ENCODE measurements at places on chromosomes 13 and 19.

- DNase-seq, result no peak
Measured at GRCh38 chr13:23050126-23050525, 130.7 kb upstream of the SGCG start.

GRCh38 chr13:84029396-84029795, 147.1 kb upstream of the SLITRK1 start:
- no peak for DNase-seq

GRCh38 chr19:7351861-7352260, 3.1 kb downstream of the ARHGEF18 start:
- DNase-seq, result no peak

GRCh38 chr13:36817996-36818803, 822 bp upstream of the RFXAP start:
- DNase-seq, result no peak

DNA sequence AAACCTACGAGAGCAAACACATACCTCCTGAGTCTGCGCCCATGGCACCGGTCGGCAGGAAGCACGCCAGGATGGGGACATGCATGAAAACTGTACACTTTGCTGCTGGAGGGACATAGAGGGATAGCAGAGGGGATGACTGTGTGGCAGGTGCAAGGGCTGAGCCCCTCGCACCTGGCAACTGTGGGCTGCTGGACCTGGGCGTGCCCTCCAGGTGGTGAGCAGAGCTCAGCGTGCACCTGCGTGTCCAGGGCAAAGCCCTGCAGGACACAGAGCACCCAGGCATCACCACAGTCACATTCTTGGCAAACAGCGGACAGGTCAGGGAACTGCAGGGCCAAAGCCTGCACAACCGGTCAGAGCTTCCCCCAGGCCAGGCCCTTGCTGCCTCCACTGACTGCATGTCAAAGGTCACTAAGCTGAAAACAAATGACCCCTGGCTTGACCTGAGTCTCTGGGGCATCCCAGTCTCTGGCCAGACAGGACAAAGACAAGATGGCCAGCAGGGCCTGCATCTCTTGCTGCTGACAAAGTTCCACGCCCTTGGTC, 9.0 kb upstream of the ISYNA1 start:
- no peak for DNase-seq

- DNase-seq, result peak; percentile 76
Measured at GRCh38 chr19:13097033-13097462, 5.6 kb downstream of the LYL1 start.

GRCh38 chr13:81487151-81487550, 1146.2 kb upstream of the SPRY2 start:
- DNase-seq, result peak; percentile 3

- no peak for DNase-seq
Measured at GRCh38 chr19:30386551-30387143, 14.5 kb downstream of the ZNF536 start.

DNA sequence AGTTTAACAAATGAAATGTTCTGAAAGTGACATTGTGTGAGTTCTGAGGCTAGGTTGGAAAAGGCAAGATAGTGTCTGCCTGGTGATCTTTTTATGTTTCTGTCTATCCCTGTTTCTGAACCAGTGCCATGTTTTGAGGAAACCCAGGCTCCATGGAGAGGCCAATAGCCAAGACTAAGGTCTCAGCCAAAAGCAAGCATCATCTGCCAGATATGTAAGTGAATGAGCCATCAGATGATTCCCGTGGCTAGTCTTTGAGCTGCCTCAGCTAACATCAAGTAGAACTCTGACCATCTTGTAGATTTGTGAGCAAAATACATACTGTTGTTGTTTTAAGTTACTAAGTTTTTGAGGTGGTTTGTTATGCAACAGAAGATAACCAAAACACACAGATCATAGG, 19.6 kb upstream of the CCNA1 start:
- DNase-seq, result no peak

Measured in erythroblast (primary cell).